Calu3 (cell line): ENCODE measurements at places on chromosomes 2 and 18. TPM values are rescaled to one million over a fixed set of nuclear protein-coding genes. Genes with fewer than 3 reads are reported as not detected.

SAG gene
- not detected in 2 replicates for total RNA-seq

- DNase-seq = no peak
These were observed 129.4 kb downstream of the ZEB2 start for GRCh38 chr2:144390424-144391020.

TMEM247 gene
- total RNA-seq = not detected in 2 replicates

HOXD8 gene
- not detected in 2 replicates for total RNA-seq

DNA sequence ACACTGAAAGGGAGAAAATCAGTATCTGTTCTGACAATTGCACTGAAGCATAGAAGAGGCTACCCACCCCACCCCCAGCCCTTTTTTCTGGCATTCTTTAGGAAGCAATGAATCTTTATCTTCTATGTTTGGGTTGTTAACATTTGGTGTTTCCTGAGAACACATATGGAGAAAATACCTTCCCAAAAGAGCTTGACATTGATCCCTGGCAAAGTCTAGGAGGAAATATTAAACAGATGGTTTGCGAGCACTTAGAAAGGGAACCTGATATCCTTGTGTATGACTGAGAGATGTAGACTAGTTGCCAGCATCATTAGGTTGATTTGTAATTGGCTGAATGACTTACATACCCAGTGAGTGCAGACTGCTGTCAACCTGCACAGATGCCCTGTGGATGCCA is 42.9 kb downstream of the DOK1 start:
- no peak for DNase-seq

OTX1 gene
- total RNA-seq = 7.1 and 8.3 TPM in 2 replicates

DNA sequence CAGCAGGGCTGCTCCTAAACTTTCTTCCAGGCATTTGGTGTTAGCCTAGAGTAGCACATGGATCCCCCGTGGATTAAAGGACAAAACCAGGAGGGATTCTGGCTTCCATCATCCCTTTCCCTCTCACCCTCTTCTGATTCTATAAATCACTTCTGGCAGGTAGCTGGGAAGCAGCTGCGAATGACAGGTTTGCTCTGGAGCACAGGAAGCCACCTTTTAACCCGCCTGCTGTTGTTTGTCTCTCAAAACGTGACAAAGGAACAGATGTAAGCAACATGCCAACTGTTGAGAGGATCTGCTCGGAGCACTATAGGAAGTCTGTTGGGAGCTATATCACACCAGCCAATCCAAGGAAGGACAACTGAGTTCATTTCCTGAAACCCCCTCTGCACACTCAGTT is 101.9 kb downstream of the ACTR2 start:
- DNase-seq = no peak

GRCh38 chr2:174492963-174493431 is 6.2 kb upstream of the GPR155 start:
- DNase-seq = no peak
